Osteocyte (in vitro differentiated cells): ENCODE measurements at places on chromosomes 3 and 15. TPM values are rescaled to one million over a fixed set of nuclear protein-coding genes. Genes with fewer than 3 reads are reported as not detected.

TICRR gene
- 2.1 and 2.3 TPM in 2 replicates for total RNA-seq

ARGFX gene
- total RNA-seq: not detected in 2 replicates

DNA sequence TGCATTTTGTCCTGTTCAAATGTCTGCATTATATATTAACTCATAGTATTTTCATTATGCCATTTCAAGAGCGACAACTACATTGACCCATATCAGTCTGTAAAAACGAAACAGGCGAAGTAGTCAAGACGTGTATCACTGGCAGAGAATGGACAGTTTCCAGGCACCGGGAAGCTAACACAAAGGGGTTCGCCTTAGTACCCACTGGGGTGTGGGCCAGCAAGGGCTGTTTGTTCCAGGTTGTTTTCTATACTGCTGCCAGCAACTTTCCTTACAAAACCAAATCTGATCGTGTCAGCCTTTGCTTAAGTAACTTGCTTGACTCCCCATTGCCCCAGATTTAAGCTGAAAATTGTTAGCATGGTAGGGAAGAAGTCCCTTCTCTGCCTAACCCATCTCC is 87.1 kb downstream of the CGNL1 start:
- peaks cover 24% of the 10 kb centered on the region for H3K27me3 ChIP-seq
- no peaks in the 10 kb centered on the region for H3K36me3 ChIP-seq
- H3K4me3 ChIP-seq: no peak overlapping the region
- no peak for DNase-seq
- H3K4me1 ChIP-seq: peaks cover 23% of the 10 kb centered on the region

DNA sequence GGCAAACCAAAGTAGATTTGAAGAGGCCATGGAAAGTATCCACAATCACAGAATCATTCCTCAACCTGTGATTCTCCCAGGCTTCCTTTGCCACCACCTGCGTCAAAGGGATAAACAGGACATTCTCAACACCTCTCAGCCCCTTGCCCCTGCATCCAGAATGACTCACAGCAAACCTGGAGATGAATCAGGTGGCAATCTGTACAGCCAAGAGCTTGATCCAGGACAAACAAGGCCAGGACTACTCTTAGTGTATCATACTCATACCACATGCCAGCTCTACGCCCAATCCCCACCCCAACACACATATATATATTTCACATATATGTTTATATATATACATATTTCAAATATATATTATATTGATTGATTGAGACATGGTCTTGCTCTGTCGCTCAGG is 23.6 kb upstream of the C3orf62 start:
- H3K4me1 ChIP-seq: peaks cover 6% of the 10 kb centered on the region
- no peak for DNase-seq
- no peak overlapping the region for H3K4me3 ChIP-seq
- no peak overlapping the region for H3K27ac ChIP-seq
- no peaks in the 10 kb centered on the region for H3K27me3 ChIP-seq
- H3K36me3 ChIP-seq: peaks cover 54% of the 10 kb centered on the region

ALS2CL gene
- total RNA-seq: 0.99 and 1.4 TPM in 2 replicates

DNA sequence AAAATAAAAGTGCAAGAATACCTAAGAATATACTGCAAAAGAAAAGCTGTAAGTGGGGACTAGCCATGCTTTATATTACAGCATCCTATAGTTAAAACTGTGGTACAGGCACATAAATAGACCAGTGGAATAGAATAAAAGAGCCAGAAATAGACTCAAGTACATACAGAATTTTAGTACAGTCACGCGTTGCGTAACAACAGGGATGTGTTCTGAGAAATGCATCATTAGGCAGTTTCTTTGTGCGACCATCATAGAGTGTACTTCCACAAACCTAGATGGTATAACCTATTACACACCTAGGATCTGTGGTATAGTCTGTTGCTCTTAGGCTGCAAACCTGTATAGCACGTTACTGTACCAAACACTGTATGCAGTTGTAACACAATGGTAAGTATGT is 61.8 kb downstream of the PCCB start:
- no peaks in the 10 kb centered on the region for H3K27me3 ChIP-seq
- no peak overlapping the region for H3K4me3 ChIP-seq
- no peak for DNase-seq
- no peak overlapping the region for H3K27ac ChIP-seq
